EL (cell line): ENCODE measurements at places on chromosomes 2 and 18.

- no peak for DNase-seq
Observed at GRCh38 chr2:128714285-128714684, 395.6 kb upstream of the HS6ST1 start.

GRCh38 chr2:217669831-217670230 lies 333.0 kb downstream of the TNS1 start:
- DNase-seq: peak; percentile 49

- DNase-seq: no peak
Observed at GRCh38 chr2:77939370-77939769, 417.2 kb upstream of the LRRTM4 start.

- no peak for DNase-seq
Observed at GRCh38 chr2:118309257-118309945, 221.1 kb downstream of the INSIG2 start.

- peak; percentile 34 for DNase-seq
Observed at GRCh38 chr18:54958704-54959625, at the start of gene CCDC68. Gene CCDC68, minus strand, starts transcription at chr18:54959461. Its CDS starts 16,670 bp downstream, at chr18:54942791.

GRCh38 chr2:44148999-44149398 lies 19.7 kb upstream of the PPM1B start:
- DNase-seq: no peak

DNA sequence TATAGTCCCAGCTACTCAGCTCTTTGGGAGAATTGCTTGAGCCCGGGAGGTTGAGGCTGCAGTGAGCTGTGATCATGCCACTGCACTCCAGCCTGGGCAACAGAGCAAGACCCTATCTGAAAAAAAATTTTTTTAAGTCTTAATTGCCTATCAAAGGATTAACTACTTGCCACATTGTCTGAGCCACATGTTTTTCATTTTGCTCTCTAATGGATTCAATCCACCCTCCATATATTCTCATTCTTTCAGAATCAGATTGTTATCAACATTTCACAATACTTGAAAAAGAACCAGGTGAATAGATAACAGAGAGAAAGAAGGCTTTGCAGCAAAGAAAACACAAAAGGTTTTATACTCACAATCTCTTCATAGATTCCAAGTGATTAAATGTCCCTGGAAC lies 61.0 kb downstream of the PXDN start:
- no peak for DNase-seq

DNA sequence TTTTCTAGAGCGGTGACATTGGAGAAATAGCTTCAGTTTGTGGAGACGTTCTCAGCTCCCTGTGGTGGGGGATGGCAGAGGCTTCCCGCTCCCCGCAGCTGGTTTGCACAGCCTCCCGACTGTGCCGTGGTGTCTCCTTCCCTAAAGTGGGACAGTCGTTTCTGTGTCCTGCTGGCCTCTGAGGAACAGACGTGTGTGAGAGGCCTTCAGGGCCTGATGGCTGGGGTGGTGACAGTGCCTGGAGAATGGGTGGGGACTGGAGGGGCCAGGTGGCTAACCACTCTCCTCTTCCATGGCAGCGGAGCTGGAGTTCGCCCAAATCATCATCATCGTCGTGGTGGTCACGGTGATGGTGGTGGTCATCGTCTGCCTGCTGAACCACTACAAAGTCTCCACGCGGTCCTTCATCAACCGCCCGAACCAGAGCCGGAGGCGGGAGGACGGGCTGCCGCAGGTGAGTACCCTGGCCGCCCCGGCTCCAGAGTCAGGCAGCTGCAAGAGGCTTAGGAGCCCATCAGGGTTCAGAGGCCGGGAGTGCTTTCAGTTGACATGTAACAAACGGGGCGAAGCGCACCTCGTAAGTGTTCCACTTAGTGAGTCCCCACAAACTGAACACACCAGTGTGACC lies 105.4 kb downstream of the FAM210A start:
- no peak for DNase-seq

- peak; percentile 52 for DNase-seq
Observed at GRCh38 chr18:4106407-4107033, 348.6 kb downstream of the DLGAP1 start.

GRCh38 chr2:200021449-200022114 lies 66.2 kb downstream of the MAIP1 start:
- DNase-seq: no peak

DNA sequence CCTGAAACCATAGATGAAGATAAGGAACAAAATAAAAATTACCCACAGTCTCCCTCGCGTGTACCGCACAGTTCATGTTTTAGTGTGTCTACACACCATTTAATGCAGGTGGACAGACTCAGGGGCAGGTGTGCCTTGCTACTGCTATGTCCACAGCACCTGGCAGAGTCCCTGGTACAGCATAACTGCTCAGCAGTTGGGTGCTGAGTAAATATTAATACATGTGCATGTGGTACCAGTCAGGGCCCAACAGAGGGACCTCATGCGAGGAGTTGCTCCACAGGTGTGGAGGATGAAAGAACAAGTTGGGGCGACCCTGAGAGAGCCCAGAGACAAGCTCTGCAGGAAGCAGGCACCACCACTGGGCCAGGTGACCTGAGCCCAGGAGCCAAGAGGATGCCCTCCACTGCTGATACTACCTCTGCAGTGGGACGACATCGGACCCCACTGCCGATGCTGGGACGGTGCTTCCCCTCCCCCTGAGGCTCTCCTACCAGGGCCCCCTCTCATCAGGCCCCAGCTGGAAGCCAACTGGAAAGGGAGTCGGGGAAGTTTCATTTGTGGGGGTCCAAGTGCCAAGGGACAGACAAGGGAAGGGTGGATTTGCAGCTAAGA lies 100.8 kb downstream of the NEDD4L start:
- DNase-seq: no peak

- DNase-seq: no peak
Observed at GRCh38 chr2:234163510-234164045, 113.1 kb downstream of the SPP2 start.

DNA sequence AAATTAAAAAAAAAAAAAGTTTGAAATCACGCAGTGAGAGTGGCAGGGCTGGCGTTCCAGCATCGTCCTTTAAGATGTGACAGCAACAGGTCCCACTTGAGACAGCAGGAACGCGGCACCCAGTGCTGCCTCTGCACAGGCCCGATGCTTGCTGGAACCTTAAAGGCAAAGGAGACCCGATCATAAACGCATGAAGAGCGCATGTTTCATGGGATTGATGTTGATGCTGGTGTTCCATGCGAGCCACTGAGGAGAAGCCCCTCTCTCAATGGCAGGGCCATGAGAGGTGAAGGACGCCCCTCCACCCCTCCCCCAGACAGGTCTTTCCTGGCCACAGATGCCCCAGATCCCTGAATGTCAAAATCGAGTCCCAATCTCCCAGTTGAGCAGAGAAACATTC lies 17.9 kb upstream of the ALPI start:
- DNase-seq: no peak

DNA sequence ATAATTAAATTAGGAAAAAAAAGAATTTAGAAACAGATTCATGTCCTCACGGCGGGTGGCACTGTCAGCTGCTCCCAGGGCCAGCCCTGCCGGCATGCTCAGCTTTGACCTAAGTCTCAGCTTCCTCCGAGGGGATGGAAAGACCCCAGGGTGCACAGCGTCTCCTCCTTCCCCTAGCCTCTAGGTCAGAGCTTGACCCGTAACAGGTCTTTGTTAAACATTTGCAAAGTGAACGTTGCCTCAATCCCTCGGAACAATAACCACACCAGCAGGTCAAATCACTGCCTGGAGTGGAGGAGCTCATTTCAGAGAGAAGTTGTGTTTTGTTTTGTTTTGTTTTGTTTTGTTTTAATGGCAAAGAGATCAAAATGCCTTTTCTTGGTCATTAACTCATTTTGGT lies 171.3 kb downstream of the TMEM18 start:
- no peak for DNase-seq
